Liver (tissue), 10 donors: ENCODE measurements at places on chromosomes 12 and 14. TPM values are rescaled to one million over a fixed set of nuclear protein-coding genes. Genes with fewer than 3 reads are reported as not detected.
A peak's percentile ranks its signal among the peaks of the same experiment; 100 is the strongest.

The GAS2L3 gene
- 17.6 TPM for total RNA-seq

The TRHDE gene
- 0.17 TPM for total RNA-seq

The JAG2 gene
- total RNA-seq = 1.0 TPM

The NFATC4 gene
- total RNA-seq = 1.4 TPM

The RILPL1 gene
- 1.5 TPM for total RNA-seq

The FGF23 gene
- total RNA-seq = not detected

The GOLT1B gene
- 11.0 TPM for total RNA-seq

- DNase-seq = no peak
- H3K4me1 ChIP-seq = peaks cover 10% of the 10 kb centered on the region
- no peak overlapping the region for H3K4me3 ChIP-seq
- H3K27me3 ChIP-seq = no peaks in the 10 kb centered on the region
- H3K27ac ChIP-seq = peak overlapping the region; percentile 36
- H3K36me3 ChIP-seq = peaks cover under 1% of the 10 kb centered on the region
Observed at GRCh38 chr12:21771311-21771710, 3.2 kb downstream of the KCNJ8 start.

- peaks cover 7% of the 10 kb centered on the region for H3K27me3 ChIP-seq
- H3K27ac ChIP-seq = no peak overlapping the region
- H3K4me3 ChIP-seq = no peak overlapping the region
- H3K36me3 ChIP-seq = no peaks in the 10 kb centered on the region
Observed at GRCh38 chr12:127588249-127588648, 678.7 kb upstream of the TMEM132C start.

GRCh38 chr12:127363392-127363791, 903.6 kb upstream of the TMEM132C start:
- H3K27ac ChIP-seq = no peak overlapping the region
- no peaks in the 10 kb centered on the region for H3K27me3 ChIP-seq
- H3K4me3 ChIP-seq = no peak overlapping the region
- H3K4me1 ChIP-seq = no peaks in the 10 kb centered on the region
- no peaks in the 10 kb centered on the region for H3K36me3 ChIP-seq
- DNase-seq = no peak

- H3K36me3 ChIP-seq = no peaks in the 10 kb centered on the region
- H3K27me3 ChIP-seq = no peaks in the 10 kb centered on the region
- H3K27ac ChIP-seq = no peak overlapping the region
- peaks cover 5% of the 10 kb centered on the region for H3K4me1 ChIP-seq
Observed at GRCh38 chr14:31410048-31410650, 10.2 kb downstream of the HEATR5A start.

GRCh38 chr12:117583092-117583491, 221.7 kb upstream of the NOS1 start:
- H3K4me3 ChIP-seq = no peak overlapping the region
- no peaks in the 10 kb centered on the region for H3K4me1 ChIP-seq
- no peak for DNase-seq
- H3K27me3 ChIP-seq = no peaks in the 10 kb centered on the region
- H3K36me3 ChIP-seq = no peaks in the 10 kb centered on the region
- H3K27ac ChIP-seq = no peak overlapping the region

- DNase-seq = no peak
- no peak overlapping the region for H3K4me3 ChIP-seq
- no peaks in the 10 kb centered on the region for H3K27me3 ChIP-seq
- H3K27ac ChIP-seq = no peak overlapping the region
Observed at GRCh38 chr12:3036901-3037600, 40.1 kb upstream of the TSPAN9 start.

- DNase-seq = no peak
- H3K27ac ChIP-seq = no peak overlapping the region
- no peaks in the 10 kb centered on the region for H3K27me3 ChIP-seq
- no peak overlapping the region for H3K4me3 ChIP-seq
- H3K36me3 ChIP-seq = peaks cover 79% of the 10 kb centered on the region
Observed at GRCh38 chr12:6526766-6527525, 7.4 kb upstream of the GAPDH start.

DNA sequence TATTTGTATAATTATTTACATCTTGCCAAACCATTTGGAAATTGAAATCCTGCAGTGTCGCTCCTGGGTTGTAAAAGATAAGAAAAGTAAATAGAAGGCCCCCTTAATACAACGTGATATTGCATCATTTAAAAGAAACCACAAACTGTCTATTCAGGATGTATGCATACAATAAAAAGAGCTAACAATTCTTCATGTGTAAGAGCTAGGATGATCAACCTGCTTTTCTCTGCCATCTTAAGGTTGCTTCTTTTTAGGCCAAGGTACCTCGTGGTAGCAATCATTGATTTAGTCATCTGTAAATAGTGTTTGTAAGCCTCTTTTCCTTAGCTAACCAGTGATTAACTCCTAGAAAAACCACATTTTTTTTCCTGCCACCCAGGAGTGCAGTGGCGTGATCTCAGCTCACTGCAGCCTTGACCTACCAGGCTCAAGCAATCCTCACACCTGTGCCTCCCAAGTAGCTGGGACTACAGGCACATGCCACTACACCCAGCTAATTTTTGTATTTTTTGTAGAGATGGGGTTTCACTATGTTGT, 3.3 kb upstream of the USP44 start:
- H3K36me3 ChIP-seq = no peaks in the 10 kb centered on the region
- H3K27ac ChIP-seq = no peak overlapping the region
- no peaks in the 10 kb centered on the region for H3K4me1 ChIP-seq
- no peak for DNase-seq
- H3K4me3 ChIP-seq = no peak overlapping the region

GRCh38 chr12:50038336-50038735, 13.0 kb upstream of the RACGAP1 start:
- H3K27me3 ChIP-seq = no peaks in the 10 kb centered on the region
- no peaks in the 10 kb centered on the region for H3K36me3 ChIP-seq
- no peaks in the 10 kb centered on the region for H3K4me1 ChIP-seq

DNA sequence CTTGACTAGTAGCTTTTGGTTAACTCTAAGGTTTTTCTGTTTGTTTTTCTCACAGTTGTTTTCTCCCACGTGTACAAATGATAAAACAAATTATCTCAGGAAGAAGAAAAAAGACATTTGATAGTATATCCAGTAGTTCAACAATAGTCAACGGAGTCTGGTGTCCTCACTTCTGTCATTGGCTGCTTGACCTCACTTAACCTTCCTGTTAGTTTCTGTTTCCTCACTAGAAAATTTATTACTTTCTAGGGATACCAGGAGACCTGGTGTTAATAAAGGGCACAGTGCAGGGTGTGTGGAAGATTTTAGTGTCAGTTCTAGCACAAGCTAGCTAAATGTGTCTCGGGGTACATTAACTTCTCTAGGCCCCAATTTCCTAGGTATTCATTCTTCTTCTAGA, 116.0 kb downstream of the PRKCH start:
- H3K4me1 ChIP-seq = peaks cover 11% of the 10 kb centered on the region
- H3K36me3 ChIP-seq = no peaks in the 10 kb centered on the region
- DNase-seq = no peak
- H3K27me3 ChIP-seq = no peaks in the 10 kb centered on the region
- no peak overlapping the region for H3K4me3 ChIP-seq
- no peak overlapping the region for H3K27ac ChIP-seq

DNA sequence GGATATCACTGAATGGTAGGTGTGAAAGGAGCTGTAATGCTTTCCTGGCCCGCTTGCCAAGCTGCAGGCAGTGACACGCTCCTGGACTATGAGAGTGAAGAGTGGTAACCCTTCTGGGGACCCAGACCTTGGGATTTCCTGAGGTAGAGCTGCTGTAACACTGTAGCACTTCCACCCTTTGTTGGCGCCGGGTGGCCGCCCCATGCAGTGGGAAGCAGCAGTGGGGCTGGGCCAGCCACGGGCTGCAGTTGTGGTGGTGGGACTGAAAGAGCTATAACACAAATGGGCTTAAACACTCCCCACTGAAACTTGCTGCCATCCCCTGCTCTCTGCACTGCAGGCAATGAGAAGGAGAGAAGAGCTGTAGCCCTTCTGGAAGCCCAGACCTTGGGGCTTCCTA, 9.6 kb upstream of the FBXO33 start:
- no peaks in the 10 kb centered on the region for H3K36me3 ChIP-seq
- DNase-seq = no peak
- no peaks in the 10 kb centered on the region for H3K27me3 ChIP-seq
- H3K4me3 ChIP-seq = no peak overlapping the region

DNA sequence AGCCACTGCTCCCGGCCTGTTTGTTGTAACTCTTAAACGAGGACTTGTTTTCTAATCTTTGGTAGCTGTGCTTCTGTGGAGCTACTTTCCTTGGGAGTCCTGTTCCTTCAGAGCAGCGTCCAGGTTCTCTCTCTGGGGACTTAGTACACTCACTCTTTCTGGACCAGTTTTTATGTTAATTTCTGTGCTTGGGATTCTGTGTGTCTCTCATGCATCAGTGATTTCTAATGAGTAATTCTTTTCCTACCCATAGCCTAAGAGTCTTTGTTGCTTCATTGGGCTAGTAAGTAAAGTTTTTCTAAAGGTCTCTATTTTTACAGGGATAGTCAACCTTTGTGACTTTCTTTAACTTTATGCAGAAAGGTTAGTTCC, 289.3 kb downstream of the FBXL14 start:
- H3K27me3 ChIP-seq = no peaks in the 10 kb centered on the region
- H3K4me1 ChIP-seq = no peaks in the 10 kb centered on the region
- no peaks in the 10 kb centered on the region for H3K36me3 ChIP-seq

- no peaks in the 10 kb centered on the region for H3K27me3 ChIP-seq
- H3K4me1 ChIP-seq = peaks cover 26% of the 10 kb centered on the region
- no peaks in the 10 kb centered on the region for H3K36me3 ChIP-seq
- H3K4me3 ChIP-seq = no peak overlapping the region
- peak overlapping the region; percentile 9 for H3K27ac ChIP-seq
- DNase-seq = no peak
Observed at GRCh38 chr14:69666112-69666511, 54.7 kb downstream of the SUSD6 start.

GRCh38 chr12:11880381-11880780, 190.4 kb upstream of the BCL2L14 start:
- H3K36me3 ChIP-seq = no peaks in the 10 kb centered on the region
- peaks cover 6% of the 10 kb centered on the region for H3K4me1 ChIP-seq

DNA sequence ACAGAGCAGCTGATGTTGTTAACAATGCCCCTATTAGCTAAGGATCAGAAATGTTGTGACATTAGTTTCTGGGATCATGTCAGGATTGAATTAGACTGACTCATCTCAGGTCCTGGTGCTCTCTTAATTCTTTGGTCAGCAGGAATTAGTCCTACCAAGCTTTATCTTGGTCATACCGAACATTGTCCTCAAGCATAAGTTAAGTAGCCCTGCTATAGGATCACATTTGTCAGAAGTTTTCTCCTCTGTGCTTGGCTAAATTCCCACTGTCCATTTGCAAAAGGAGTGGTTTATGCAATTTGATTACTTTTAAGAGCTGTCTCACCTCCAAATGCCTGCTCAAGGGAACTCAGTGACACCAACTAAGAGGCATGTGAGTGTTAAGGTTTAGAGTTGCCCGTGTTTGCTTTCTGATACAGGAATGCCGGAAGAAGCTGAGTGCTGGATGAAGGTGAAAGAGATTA, 48.4 kb upstream of the IFNG-AS1 start:
- H3K36me3 ChIP-seq = no peaks in the 10 kb centered on the region
- DNase-seq = no peak
- H3K4me1 ChIP-seq = no peaks in the 10 kb centered on the region
- no peaks in the 10 kb centered on the region for H3K27me3 ChIP-seq

- no peaks in the 10 kb centered on the region for H3K36me3 ChIP-seq
- DNase-seq = no peak
Observed at GRCh38 chr12:124078800-124079199, 105.8 kb downstream of the ZNF664 start.

DNA sequence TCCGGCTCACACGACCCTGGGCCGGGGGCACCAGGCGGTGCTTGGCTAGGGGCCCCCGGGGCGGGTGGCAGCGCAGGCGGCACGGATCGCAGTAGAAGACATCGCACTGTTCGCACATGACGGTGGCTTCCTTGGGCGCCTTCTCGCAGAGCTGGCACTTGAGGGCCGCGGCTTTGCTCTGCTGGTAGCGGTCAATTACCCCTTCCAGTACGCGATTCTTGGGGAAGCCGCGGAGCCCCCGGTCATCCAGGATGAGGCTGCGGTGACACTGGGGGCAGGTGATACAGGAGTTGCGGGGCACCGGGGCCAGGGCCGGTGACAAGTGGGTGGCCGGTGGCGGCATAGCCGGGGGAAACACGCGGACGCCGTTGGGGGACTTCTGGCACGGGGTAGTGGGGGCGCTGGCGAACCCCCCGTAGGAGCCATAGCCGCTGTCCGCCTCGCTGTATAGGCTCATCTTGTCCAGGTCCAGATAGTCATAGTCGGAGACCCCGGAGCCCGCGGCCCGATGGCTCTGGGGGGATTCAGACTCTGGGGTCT, 553 bp downstream of the TRIM9 start:
- no peaks in the 10 kb centered on the region for H3K36me3 ChIP-seq
- peaks cover 18% of the 10 kb centered on the region for H3K4me1 ChIP-seq
- no peaks in the 10 kb centered on the region for H3K27me3 ChIP-seq
- H3K27ac ChIP-seq = no peak overlapping the region
- no peak for DNase-seq

DNA sequence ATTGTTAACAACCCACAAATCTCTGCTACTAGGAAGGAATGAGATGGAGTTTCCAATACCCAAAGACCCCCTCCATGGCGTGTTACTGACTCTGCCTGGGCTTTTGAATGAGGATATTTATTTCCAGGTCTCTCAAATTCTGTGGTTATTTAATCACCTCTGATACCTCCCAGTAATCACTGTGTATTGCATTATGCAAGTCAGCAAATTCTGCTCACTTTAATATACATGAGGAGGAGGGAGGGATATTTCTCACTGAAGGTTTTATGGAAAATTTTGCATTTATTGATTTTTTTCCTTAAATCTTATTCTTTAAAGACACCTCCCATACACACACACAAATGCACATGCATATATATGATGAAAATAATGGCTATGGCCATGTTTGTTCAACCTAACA, 962.9 kb downstream of the VRK1 start:
- no peak overlapping the region for H3K4me3 ChIP-seq
- no peaks in the 10 kb centered on the region for H3K4me1 ChIP-seq
- H3K36me3 ChIP-seq = no peaks in the 10 kb centered on the region
- no peak overlapping the region for H3K27ac ChIP-seq

- H3K4me1 ChIP-seq = peaks cover 9% of the 10 kb centered on the region
- no peak overlapping the region for H3K4me3 ChIP-seq
- H3K27ac ChIP-seq = no peak overlapping the region
- H3K36me3 ChIP-seq = no peaks in the 10 kb centered on the region
Observed at GRCh38 chr14:49950275-49951228, 57.7 kb downstream of the ARF6 start.

DNA sequence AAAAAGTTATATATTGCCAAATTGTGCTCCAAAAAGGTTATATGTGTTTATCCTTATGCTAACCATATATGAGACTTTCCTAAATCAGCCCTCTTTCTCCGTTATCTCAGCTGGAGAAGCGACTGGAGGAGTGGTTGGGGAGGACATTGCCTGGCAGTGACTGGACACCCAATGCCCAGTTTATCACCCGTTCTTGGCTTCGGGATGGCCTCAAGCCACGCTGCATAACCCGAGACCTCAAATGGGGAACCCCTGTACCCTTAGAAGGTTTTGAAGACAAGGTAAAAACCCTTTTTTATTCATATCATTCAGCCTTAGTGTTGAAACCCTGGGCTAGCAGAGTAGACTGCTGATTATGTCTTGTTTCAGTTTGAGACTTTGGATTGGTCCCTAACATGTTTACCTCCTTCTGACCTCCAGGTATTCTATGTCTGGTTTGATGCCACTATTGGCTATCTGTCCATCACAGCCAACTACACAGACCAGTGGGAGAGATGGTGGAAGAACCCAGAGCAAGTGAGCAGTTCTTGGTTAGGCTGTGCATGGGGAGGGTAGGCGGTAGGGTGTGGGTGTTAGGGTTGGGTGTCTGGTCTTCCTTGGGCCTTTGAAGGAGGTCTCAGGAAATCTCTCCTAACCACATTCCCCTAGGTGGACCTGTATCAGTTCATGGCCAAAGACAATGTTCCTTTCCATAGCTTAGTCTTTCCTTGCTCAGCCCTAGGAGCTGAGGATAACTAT, 8.6 kb downstream of the DDIT3 start:
- H3K36me3 ChIP-seq = peaks cover 52% of the 10 kb centered on the region
- H3K4me1 ChIP-seq = no peaks in the 10 kb centered on the region
- H3K4me3 ChIP-seq = no peak overlapping the region
